ENCODE measurements at places on chromosomes 13 and 19.

- DNase-seq: no peak
Observed at GRCh38 chr13:97287047-97287383, 64.9 kb downstream of the MBNL2 start.

- DNase-seq: no peak
Observed at GRCh38 chr13:45575146-45575829, 40.3 kb downstream of the ERICH6B start.

GRCh38 chr19:55640577-55641425 is at the start of gene ZNF580:
Gene ZNF580 (plus strand): TSS chr19:55641002. CDS start chr19:55642509, 1,507 bp downstream.
- DNase-seq: no peak

- DNase-seq: no peak
Observed at GRCh38 chr19:1873524-1874473, 10.4 kb upstream of the KLF16 start.

DNA sequence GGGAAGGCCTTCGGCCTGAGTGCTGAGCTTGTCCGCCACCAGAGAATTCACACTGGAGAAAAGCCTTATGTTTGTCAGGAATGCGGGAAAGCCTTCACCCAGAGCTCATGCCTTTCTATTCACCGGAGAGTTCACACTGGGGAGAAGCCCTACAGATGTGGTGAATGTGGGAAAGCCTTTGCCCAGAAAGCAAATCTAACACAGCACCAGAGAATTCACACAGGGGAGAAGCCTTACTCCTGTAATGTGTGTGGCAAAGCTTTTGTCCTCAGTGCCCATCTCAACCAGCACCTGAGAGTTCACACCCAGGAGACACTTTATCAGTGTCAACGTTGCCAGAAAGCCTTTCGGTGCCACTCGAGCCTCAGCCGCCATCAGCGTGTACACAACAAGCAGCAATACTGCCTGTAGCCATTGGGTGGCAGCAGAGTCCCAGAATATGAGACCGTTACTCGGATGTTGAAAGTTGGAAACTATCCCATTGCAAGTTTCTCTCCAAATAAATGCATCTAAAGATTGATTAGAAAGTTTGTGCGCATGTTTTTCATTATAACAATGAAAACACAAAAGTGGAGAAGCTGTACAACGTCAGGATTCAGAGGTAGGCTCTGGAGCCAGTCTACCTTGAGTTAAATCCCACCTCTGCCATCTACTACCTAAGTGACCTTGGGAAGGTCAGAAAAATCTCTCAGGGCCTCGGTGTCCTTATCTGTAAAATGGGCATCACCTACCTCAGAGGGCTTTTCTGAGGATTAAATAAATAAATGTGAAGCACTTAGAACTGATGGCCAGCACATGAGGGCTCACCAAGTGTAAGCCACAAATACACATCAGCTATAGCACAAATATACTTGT is 21.1 kb downstream of the ZNF473 start:
- DNase-seq: no peak

DNA sequence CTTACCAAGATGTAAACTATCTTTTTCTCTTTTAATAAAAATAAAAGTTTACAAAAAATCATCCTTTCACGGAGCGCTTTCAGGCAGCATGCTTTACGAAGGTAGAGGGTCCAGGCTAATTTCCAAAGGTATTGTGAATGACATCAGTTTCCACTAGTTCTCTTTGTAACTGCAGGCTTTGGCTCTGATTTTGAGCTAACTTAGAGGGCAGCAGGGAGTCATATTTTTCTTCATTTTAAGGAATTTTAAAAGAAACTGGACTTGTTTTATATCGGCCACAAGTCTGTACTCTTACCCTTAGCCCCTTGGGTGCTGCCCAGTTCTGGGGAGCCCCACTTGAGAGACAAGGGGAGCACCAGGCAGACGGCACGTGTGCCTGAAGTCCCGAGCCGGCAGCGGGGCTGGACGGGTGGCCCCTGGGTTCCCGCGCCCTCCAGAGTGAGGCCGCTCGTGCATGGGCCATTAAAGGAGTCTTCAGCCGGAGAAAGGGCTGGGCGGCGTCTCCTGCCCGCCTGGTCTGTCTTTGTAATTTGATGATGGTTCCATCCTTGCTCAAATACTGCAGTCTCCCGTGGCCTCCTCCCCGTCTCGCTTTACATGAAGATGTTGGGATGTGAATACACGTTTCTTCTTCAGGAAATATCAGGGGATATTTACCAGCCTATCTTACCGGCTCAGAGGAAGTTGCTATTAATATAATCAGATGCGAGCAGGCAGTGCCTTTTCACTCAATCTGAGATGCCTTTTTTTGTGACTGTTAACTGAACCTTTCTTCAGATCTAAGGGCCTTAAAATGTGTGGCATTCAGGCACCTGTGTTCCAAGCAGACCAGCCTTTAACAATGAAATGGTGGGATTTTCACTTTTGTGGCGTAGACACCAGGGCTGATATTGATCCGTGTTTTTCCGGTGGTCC is 67.4 kb downstream of the GGACT start:
- no peak for DNase-seq

- DNase-seq: no peak
Observed at GRCh38 chr13:99923877-99924582, 47.5 kb downstream of the ZIC5 start.

- peak; percentile 55 for DNase-seq
Observed at GRCh38 chr13:75704194-75704926, 68.2 kb downstream of the LMO7 start.

DNA sequence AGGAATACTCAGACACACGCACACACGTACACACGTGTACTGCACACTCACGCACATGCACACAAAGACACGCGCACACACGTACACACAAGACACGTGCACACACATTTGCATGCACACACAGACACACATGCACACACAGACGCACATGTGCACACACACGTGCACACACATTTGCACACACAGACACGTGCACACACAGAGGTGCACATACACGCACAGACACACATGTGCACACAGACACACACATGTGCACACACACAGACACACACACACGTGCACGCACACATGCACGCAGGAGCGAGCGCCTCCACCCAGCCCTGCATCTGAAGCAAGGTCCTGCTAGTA is 81.1 kb downstream of the GADD45B start:
- DNase-seq: no peak

DNA sequence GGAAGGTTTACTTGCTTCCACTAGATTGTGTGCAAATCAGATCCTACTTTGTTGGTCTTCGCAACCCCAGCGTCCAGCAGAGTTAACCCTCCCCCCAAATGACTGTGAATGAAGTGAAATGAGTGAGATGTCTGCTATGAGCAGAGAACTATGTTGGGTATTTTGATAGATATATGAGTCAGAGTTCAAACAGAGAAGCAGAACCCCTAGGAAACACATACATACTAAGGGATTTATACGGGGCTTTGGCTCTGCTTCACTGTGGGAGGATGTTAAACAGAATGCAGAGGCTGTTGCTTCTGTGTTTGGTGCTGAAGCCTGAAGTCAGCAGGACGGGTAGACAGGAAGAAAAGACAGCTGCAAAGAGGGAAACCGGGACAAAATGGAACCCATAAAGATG is 197.0 kb downstream of the MZT1 start:
- DNase-seq: no peak

DNA sequence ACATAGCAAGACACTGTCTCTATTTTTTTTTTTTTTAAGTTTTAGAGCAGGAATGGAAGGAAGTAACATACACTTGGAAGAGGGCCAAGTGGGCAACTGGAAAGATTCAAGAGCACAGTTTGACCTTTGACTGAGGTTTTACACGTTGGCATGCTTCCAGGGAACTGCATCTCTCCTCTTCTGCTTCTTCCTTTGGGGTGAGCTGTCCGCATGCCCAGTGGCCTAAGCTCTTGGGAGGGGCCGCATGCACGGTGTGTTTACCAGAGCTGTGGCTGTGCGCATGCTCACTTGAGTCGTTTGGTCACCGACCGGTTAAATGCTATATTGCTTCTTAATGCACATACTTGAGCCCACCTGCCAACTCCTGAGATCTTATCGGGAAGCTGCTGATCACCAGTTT is 727.7 kb downstream of the UQCRFS1 start:
- DNase-seq: no peak

DNA sequence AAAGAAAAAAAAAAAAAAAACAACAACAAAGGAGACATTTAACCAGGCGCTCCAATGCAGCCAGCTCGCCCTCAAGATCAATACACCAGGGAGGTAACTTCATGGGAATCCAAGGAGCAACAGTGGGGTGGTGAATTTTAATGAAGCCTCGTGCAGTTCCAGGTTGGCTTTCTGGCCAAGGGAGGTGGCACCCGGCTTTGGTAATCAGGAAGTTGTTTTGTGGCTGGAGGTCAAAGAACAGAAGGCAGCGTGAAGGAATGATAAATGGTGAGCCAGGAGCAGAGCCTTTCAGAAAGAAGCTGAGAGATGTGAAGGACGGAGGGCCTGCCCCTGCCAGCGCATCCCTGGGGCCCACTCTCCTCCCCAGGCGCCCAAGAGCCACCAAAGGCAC is 188.2 kb upstream of the TSC22D1 start:
- DNase-seq: no peak

GRCh38 chr13:43401361-43401760 is 378.0 kb downstream of the DNAJC15 start:
- no peak for DNase-seq

- DNase-seq: no peak
Observed at GRCh38 chr13:105572401-105572800, 963.1 kb downstream of the EFNB2 start.

- DNase-seq: no peak
Observed at GRCh38 chr13:28819046-28819730, 951 bp upstream of the MTUS2 start.

DNA sequence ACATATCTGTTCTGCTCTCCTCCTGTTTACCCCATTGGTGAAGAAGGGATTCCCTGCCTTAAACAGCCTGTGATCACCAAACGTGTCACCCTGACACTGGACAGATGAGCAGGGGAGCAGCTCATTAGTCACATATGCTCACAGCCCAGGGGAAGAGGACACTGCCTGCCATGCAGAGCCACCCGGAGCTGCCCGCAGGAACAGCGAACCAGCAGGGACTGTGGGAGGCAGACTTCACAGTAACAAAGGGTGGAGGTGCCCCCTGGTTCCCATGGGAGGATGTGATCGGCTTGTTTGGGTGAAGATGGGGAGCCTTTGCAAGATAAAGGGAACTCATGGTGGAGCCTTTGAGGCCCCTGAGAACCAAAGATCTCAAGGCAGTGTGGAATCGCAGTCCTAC is 88.6 kb upstream of the FARP1 start:
- no peak for DNase-seq

DNA sequence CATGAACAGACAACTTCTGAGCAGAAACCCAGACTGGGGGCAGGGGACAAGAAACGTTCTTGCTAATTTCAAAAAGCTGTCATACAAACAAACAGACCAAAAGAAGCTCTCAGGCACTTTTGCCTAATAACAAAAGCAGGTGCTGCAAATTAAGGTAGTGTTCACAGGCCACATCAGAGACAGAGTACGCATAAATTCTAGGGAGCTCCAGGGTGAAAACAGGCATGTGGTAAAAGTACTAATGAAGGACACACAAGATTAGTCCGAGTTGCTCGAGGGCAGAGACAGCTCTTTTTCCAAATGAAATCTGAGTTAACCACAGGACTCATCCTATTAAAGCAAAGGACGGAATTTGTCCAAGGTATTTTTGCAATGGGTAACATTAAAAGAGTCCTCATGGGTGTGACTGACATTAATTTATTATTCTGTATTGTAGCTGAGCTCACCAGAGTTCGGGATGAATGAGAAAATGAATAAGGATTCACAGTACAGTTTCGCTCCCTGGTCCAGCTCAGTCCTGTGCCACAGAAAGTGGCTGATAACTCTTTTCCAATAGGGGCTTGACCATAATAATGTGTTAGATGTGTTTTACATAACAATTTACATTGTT is 197.3 kb downstream of the LHFPL6 start:
- no peak for DNase-seq

DNA sequence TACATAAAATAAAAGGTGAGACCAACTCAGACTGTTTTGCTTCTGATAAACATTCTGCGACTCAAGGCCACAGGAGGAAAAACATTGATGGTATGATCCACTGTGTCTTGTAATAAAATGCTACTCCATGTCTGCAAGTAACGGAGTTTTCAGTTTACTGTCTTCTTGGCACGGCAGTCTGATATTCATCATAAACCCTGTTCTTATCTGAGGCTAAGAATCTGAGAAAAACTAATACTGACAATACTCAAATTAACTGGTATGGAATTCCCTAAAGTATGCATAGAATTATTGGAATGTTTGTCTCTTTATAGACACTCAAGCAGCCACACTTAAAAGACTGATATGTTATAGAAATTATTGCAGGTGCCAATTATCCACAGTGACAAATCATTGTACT is 125.5 kb downstream of the TBC1D4 start:
- no peak for DNase-seq

GRCh38 chr13:36820222-36820621 is 1.2 kb downstream of the RFXAP start:
- no peak for DNase-seq

GRCh38 chr13:106385654-106386053 is 149.8 kb downstream of the EFNB2 start:
- DNase-seq: no peak

DNA sequence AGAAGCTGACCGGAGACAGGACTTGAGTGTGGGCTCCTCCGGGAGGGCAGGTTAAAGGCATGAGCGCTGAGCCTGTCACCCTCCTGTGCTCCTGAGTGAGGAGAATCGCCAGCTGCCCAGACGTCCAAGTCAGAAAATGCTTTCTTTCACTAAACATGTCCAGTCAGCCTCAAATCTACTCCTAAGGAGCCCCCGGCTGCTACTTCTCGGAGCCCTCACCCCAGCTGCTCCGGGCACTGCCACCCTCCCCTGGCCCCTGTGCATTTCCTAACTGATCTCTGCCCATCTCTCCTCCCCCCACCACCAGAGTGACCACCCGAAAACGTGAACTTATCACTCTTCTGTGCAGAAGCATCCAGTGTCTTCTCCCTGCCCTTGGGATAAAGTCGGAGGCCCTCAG is 277.5 kb upstream of the SOX1 start:
- no peak for DNase-seq

GRCh38 chr13:43758834-43759233 is 27.9 kb downstream of the ENOX1 start:
- DNase-seq: no peak

- DNase-seq: no peak
Observed at GRCh38 chr19:44608391-44608821, 5.0 kb upstream of the IGSF23 start.

GRCh38 chr19:48329167-48329891 is 4.0 kb downstream of the EMP3 start:
- no peak for DNase-seq

- peak; percentile 26 for DNase-seq
Observed at GRCh38 chr13:39777527-39778061, 122.1 kb downstream of the COG6 start.

DNA sequence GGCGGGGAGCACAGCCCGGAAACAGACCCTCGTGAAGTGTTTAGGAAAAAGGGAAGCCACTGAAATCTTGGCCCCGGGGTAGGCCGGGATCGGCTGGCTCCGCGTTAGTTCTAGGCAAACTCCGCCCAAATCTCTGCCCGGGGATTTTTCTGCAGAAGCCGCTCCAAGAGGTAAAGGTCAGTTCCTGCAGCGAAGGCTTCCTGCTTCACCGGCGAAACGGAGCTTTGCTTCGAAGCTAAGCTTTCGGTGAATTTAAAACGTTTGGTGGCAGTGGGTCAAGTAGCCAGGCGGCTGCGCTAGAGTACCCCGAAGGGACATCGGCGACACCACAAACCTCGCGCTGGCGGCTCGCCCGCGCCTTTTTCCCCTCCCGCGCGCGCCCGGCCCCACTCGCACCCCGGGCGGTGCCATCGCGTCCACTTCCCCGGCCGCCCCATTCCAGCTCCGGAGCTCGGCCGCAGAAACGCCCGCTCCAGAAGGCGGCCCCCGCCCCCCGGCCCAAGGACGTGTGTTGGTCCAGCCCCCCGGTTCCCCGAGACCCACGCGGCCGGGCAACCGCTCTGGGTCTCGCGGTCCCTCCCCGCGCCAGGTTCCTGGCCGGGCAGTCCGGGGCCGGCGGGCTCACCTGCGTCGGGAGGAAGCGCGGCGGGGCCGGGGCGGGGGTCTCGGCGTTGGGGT is 441 bp downstream of the GJB2 start:
- DNase-seq: no peak

Measured in astrocyte of the cerebellum (primary cell).